ENCODE measurements at places on chromosomes 7 and 10.

DNA sequence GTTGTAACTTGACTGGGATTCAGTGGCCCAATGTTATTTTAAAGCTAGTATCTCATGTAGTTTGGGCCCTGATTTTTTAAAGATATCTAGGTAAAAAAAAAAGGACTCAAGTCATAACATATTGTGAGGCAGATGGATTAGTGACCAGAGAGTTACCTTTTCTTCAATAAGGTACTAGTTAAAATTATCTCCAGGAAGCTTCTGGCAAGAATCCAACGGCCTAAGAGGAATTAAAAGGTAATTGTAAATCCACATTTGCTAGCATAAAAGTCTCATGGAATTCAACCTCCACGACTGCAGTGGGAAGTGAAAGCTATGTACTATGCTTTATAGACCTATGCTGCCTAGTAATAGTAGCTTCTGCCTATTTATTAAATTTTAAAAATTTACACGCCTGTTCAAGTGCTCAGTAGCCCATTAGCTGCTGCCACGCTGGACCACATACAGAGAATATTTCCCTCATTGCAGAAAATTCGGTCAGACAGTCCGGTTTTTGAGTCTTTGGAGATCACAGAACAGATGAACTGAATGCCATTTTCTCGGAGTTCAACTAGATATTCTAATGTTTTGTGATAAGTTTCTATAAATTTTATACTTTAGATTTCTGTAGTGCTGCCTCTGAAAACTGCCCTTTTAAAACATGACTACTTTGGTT, 118.4 kb downstream of the NSUN6 start:
- no peak for DNase-seq

- no peak for DNase-seq
Observed at GRCh38 chr10:36669615-36670352, 455.6 kb upstream of the ANKRD30A start.

DNA sequence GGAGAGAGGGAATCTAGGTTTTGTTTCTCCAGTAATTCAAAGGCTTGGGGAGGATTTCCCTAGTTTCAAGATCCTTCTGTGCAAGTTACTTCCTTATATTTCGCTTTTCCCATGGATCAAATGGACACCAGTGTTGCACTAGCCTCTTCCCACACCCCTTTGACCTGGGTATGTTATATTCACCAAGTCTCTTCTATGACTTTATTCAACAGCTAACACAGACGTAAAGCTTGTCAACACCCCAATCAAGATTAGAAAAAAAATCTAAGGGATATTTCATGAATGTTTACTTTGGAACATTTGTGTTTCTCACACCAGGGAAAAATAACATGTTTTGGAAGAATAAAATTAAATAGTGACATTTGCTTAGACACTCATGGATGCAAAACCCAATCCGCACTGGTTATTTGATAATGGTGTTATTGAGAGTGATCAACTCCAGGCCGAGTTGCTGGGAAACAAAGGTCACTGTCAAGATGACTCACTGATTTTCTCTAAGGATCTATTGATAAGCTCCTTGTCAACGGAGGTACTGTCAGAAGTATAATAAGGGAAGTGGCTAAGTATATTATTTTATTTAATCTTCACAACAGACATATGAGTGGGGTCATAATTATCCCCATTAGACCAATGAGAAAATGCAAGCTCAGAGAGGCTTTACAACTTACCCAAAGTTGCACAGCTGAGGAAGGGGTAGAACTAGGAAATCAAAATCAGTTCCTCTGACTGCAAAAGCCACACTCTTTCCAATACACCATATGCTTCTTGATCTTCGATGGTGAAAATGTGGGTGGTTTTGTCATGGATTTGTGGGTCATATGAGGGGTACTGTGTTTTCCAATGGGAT, 52.2 kb downstream of the CREB3L2 start:
- DNase-seq = no peak

DNA sequence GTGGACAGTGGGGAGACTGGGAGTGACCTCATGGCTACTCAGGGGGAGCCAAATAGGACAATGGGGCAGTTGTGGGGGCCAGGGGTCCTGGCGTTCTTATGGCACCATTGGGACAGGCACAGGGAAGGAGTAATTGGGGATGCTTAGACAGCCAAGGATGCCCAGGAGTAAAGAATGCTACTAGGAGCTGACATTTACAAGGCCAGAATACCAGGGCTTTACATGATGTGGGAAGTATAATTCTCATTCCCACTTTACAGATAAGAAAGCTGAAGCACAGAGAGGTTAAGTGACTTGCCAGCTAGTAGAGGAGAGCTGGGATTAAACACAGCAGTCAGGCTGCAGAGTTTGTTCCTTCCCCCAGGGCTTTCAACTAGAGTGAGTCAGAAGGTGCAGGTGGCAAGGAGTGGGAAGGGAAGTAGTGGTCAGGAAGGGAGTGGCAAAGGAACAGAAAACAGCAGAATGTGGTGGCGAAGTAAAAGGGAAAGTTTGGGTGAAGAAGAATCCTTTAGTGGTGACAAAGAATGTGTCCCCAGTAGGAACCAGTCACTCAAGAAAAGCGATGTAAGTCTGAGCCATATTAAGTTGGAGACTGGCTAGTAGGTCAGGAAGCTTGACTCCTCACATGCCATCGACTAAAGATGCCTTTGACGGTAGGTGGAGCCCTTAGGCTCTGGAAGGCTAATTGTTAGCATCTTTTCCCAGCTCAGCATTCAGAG, 32.8 kb downstream of the CPVL start:
- no peak for DNase-seq

DNA sequence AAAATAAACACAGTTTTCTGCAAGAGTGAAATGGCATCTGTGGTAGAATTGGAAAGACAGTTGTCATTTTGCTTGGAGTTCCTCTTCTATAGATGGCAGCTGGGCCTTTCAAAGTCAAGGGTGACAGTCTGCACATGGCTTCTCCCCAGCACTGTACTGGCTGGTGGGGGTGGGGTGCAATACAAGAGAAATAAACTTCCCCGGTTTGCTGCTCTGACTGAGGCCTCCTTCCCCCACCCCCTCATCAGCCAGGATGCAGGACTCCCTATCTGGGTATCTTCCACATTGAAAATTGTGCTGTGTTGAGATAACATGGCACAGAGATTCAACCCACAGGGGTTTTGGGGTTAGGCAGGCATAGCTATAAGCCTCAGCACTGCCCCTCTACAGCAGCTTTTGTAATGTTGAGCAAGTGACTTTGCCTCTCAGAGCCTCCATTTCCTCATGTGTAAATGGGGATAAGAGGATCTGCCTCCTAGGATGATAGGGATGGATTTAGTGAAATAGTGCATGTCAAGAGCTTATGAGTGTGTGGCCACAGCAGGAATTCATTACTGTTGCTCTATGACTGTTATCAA, 85.8 kb upstream of the WDR11 start:
- DNase-seq = no peak

DNA sequence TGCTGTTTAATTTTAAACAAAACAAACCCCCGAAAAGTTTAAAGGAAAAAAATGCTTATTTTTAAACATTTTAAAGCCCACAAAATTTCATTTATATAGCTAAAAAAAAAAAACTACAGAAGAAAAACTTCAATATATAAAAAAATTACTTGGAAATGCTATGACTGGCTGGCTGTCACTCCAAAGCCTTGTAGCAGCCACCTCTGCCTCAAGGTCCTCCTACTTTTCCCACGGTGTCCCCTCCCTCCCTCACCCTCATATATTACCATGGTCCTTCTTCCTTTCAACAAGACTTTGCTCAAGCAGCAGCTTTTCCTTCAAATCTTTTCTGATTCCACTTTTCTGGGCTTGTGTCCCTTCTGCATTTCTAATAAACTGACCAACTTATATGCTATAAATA, 122.0 kb downstream of the TPK1 start:
- no peak for DNase-seq

DNA sequence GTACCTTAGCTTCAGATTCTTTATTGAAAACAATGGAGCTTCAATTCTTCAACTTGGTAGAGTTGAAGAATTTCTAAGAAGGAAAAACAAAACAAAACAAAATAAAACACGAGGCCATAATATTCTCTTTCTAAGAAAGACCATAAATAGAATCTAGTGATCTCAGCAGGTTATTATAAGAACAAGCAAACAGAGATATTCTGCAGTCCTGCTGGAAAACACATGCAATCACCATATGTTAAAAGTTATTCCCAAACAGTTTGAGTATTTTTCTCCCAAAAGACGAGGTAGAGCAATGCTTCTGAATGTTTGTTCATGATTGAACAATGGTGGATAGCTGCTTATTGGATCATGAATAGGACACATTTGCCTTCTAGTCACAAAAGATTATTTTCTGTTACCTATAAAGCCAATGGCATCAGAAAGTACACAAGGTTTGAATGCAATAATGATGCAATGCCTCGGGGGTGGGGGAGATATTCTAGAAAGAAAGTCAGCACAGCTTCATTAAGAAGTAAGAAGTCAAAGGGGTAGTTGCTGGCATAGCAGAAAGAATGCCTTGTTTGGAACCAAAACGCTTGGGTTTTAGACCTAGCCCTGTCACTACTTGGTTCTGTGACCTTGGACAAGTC, 59.3 kb downstream of the CREB3L2 start:
- no peak for DNase-seq

DNA sequence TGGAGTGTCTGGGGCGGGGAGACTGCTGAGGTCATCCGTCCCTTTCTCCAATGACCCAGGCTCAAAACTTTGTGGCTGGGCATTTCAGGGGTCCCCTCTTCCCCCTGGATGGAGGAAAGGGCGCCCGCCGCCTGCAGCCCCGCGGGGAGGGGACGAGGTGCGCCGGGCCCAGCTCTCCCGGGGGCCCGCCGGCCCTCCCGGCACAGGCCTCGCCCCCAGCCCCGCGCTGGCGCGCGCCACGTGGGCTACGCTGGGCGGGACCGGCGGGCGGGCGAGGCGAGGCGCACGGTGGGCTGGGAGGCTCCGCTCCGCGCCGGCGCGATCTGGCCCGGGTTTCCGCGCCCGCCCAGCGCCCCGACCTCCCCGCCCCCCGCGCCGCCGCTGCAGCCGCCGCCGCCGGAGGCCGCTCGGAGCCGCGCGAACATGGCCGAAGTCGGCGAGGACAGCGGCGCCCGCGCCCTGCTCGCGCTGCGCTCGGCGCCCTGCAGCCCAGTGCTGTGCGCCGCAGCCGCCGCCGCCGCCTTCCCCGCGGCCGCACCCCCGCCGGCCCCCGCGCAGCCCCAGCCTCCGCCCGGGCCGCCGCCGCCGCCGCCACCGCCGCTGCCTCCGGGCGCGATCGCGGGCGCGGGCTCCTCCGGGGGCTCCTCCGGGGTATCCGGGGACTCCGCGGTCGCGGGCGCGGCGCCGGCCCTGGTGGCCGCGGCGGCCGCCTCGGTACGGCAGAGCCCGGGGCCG, at the start of gene FOXK1:
Gene FOXK1 (plus strand): TSS at position 410 of the 735 bp plus-strand sequence. CDS start 14 bp downstream, at position 424.
- DNase-seq = peak; percentile 80

GRCh38 chr10:29408847-29409240, 120.0 kb downstream of the LYZL1 start:
- no peak for DNase-seq

Data from stimulated activated CD8-positive, alpha-beta memory T cell treated with anti-CD3 and anti-CD28 coated beads, Interleukin-7, amount 100 ng/mL, for 4 hours (primary cell).